ENCODE measurements at places on chromosomes 1 and 21.

DNA sequence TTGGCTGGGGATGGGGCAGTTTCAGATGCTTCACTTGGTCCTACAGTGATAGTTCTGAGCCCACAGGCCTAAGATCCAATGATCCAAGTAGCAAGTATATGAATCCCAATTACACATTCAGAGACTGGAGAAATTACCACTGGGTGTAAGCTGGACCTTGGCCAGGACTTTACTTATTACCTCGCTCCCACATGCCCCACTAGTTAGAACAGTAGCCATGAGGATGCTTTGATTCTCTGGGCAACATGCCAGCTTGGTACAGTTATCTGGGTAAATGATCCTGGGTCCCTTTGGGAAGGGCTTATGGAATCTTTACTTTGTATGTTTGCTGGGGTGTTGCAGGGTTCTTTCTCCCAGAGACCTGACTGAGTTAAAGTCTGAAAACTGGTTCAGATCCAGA lies 5.0 kb upstream of the FCAMR start:
- no peaks in the 10 kb centered on the region for H3K36me3 ChIP-seq
- H3K4me3 ChIP-seq: no peak overlapping the region
- no peak overlapping the region for H3K27ac ChIP-seq
- no peaks in the 10 kb centered on the region for H3K27me3 ChIP-seq

DNA sequence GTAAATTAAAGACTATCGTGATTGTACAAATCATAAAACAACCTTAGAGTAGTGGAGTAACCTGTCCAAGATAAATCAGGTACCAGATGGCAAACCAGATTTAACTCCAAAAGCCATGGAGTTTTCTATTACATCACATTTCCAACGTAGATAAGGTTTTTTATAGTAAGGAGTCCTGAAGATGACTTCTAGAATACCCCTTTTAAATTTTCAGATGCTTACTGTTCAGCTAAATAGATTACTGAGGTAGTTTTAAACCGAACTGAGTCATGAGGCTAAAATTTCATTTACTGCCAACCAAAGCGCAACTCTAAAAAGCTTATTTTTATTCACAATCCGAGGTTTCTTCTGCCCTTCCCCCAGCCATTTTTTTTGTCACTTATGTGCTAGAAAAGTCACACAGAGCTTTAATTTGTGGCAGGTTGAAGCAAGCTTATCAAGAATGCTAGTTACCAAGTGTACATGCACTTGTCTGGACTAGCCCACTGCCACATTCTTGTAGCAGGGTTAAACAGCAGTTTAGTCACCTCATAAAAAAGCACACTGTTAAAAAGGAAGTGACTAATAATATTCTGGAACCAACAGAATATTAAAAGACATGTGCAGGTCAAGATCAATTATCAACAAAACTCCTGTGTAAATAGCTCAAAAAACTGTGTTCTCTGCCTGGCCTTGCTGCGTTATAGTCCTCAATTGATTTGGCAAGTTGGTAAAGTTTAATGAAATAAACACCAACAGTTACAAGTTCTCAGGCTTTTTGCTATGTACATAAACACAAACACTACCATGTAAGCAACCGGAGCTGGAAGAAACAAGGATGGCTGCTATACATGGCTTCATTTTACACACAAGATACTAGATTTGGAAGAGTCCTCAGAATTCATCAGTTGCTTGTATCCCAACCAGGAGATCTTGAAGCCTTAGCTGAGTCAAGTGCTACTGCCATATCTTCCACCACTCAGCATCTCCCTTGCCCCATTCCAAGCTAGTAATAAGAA lies 180.3 kb upstream of the DMRTA2 start:
- peak overlapping the region; percentile 45 for H3K27ac ChIP-seq
- no peak overlapping the region for H3K4me3 ChIP-seq
- H3K27me3 ChIP-seq: no peaks in the 10 kb centered on the region
- H3K4me1 ChIP-seq: no peaks in the 10 kb centered on the region

- no peaks in the 10 kb centered on the region for H3K4me1 ChIP-seq
- no peaks in the 10 kb centered on the region for H3K36me3 ChIP-seq
- no peaks in the 10 kb centered on the region for H3K27me3 ChIP-seq
These were observed 10.2 kb downstream of the VN1R5 start for GRCh38 chr1:247266053-247266452.

DNA sequence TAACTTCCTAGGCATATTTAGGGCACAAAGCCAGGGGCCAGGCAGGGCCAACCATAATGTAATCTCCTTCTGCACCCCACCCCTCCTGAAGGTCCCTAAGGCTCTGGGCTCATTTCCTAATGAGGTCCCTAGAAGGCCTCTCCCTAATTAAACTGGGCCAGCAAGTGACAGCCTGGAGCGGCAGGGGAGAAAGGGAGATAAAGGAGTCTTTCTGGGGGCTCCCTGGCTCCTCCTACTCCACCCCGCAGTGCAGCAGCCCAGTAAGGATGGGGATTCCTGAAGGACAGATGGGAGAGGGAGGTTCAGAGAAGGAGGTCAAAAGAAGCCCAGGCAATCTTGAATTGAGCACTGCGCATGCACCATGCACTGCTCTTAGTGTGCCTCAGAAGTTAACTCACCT lies 12.8 kb downstream of the LRP8 start:
- no peaks in the 10 kb centered on the region for H3K4me1 ChIP-seq
- peak overlapping the region; percentile 65 for H3K27ac ChIP-seq
- no peaks in the 10 kb centered on the region for H3K27me3 ChIP-seq
- no peak overlapping the region for H3K4me3 ChIP-seq
- no peak for DNase-seq

DNA sequence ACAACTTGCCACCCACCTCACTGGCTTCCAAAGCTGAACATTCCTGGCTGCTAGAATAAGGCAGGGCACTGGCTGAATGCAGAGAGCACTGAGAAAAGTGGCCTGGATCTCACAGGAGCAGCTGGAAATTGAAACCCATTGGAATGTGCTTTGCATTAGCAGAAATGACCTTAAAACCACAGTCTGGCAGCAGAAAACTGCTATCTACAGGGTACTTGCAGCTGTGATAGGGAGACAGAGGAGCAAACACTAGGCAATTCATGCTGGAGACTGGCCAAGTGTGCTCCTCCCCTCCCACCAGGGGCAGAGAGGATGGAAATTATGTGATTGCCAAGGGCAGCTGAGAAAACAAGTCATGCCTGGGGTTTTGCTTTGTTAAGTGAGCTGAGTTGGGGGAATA lies 47.2 kb downstream of the HSD3B1 start:
- DNase-seq: no peak
- H3K4me1 ChIP-seq: no peaks in the 10 kb centered on the region
- no peak overlapping the region for H3K27ac ChIP-seq
- H3K4me3 ChIP-seq: no peak overlapping the region

DNA sequence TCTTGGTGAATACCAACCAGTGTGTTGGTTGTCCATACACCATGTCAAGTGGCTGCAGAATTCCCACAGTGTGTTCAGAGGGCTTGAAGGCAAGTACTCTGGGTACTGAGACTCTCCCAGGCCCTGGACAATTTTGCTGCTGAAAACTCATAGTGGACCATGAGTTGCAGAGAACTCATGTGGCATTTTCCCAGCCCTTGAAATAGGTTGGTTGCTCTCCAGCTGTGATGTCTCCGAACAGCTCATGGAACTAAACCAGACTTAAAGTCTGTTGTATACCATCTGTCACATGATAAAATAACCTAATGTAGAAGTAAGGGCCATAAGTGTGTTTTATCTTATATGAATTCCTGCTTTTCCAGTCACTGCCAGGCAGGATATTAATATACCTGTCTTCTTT lies 67.8 kb downstream of the RGS2 start:
- H3K27ac ChIP-seq: no peak overlapping the region
- H3K4me1 ChIP-seq: no peaks in the 10 kb centered on the region
- H3K27me3 ChIP-seq: no peaks in the 10 kb centered on the region
- H3K4me3 ChIP-seq: no peak overlapping the region

DNA sequence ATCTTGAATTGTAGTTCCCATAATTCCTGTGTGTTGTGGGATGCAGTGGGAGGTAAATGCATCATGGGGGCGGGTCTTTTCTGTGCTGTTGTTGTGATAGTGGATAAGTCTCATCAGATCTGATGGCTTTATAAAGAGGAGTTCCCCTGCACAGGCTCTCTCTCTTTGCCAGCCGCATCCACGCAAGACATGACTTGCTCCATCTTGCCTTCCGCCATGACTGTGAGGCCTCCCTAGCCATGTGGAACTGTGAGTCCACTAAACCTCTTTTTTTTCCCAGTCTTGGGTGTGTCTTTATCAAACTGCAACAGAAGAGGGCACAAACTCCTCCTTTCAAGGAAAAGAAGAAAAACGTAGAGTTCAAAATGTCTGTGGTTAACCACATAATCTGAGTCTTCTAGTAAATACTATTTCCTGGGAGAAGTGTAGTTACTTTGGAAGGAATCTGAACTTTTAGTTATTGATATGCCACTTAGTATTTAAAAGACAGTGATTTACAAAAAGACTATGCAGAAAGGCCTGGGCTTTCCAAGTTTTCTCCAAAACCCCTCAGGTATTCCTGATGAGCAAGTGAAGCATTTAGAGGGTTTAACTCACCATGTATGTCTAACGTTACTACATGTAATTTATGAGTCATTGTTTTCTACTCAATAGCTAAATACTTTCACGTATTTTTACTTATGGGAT lies 10.0 kb downstream of the ADAMTS1 start:
- no peak overlapping the region for H3K4me3 ChIP-seq
- no peak overlapping the region for H3K27ac ChIP-seq
- H3K36me3 ChIP-seq: no peaks in the 10 kb centered on the region
- H3K27me3 ChIP-seq: no peaks in the 10 kb centered on the region
- no peaks in the 10 kb centered on the region for H3K4me1 ChIP-seq

DNA sequence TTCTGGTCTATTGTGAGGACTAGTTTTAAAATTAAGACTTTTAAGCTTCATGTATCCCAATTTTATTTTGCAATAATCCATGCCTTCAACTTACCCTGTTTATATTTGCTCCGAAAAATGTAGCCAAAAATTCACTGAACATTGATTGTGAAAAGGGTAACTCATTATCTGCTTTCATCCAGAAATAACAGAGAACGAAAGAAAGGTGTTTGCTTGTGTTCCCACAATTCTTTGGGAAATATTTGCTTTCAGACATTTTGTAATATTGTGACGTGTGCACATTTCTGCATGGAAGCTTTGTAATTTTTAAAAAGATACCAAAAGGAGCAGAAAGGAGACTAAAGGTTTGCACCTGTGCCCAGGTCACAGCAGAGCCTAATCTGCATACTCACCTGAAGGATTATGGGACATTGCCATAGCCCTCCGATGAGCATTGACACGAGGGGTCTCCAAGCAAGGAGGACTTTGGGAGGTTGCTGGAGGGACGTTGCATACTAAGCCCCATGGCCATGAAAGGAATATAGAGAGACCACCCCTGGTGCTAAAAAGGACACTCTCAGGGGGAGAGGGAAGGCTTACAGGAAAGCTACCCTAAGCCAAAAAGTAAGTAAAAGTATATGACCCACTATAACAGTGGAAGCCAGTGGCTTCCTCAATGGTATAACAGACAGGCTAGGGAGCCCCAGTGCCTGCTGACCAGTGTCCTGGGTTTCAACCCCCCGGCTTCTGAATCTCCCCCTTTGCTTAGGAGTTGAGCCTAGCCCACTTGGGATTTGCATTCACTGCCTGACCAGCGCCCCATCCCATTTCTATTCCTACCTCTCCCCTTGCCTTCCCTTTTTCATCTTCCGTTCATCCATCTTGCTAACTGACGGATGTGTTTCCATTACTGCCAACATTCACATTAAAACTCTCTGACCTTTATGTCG lies 148.6 kb upstream of the ZC3H12A start:
- no peaks in the 10 kb centered on the region for H3K36me3 ChIP-seq
- no peaks in the 10 kb centered on the region for H3K4me1 ChIP-seq
- H3K4me3 ChIP-seq: no peak overlapping the region

DNA sequence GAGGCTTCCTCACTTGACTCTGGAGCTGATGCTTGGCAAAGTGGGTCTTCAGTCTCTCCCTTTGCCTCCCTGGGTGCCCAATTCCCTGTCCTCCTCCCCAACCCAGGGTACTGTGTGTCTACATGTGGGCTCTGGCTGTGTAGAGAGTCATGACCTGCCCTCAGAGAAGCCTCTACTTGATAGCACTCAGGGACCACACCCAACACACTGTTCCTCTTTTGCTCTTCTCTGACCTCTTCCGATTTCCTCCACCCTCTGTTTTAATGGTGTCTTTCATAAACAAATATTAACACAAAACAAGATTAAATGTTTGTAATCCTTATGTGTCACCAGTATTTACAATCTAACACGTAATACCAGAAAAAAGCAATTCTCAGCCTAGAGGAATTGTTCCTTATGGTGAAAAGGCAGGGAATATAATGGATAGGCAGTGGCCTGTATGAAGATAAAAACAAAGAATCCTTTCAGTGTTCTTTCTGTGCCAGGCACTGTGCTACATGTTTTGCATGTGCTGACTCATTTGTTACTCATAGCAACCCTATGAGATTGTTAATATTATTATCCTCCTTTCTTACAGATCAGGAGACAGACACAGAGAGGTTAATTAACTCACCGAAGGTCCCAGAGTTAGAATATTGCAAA lies 58.2 kb downstream of the HSD3B1 start:
- DNase-seq: no peak
- H3K4me1 ChIP-seq: no peaks in the 10 kb centered on the region
